Central memory CD4-positive, alpha-beta T cell (primary cell): ENCODE measurements at places on chromosomes 11 and 22.

GRCh38 chr11:92130421-92130831, 94.2 kb upstream of the FAT3 start:
- no peak for DNase-seq

GRCh38 chr11:130775306-130776060, 140.8 kb downstream of the SNX19 start:
- no peak for DNase-seq

- no peak for DNase-seq
These were observed 73.6 kb downstream of the TRIM29 start for GRCh38 chr11:120064341-120064740.

DNA sequence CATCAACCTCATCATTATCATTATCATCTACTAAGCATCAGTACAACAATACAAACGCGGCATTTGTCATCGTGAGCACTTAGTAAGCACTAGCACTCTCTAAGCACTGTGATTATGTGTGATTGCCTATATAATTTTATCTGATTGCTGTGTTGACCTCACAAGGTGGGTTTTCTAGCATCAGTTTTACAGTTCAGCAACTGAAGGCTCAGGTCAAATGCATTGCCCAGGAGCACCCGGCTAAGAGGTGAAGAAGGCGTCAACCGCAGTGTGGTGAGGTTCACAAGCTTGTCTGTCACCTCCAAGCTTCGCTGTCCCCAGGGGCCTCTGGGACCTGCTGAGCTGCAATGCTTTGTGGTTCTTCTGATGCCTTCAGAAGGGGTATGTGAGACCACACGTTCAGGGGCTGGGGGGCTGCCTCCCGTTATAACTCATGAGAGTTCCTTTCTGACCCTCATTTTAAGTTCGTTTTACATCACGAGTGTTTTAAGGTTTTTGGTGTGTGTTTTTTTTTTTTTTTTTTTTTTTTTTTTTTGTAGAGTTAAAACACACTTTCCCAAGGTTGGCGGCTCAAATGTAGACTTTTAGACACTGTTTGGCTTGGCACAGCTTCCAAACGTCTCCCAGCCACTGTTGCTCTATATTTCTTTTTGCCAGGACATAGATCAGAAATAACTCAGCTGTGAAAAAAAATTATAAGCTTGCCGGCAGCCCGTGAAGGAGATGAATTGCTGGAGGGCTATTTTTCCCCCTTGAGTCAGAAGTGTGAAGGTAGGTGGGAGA, 33.8 kb upstream of the SCUBE1 start:
- DNase-seq, result peak; percentile 12

DNA sequence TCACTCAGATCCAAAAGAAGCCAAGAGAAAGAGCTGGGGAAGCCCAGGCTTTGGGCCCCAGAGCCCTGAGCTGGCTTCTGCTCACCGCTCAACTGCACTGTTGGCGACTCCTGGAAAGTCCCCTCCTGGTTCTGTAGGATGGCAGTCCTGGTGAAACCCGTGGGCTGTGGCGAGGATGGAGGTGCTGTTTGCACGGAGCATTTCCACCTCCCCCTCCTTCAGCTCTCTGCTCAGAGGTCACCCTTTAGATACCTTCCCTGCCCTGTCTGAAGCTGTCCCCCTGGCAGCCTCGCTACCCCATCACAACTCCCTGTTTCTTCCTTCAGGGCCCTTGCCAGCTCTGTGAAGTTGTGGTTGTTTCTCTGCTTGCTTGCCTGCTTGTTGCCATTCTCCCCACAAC, 97.8 kb downstream of the MYO18B start:
- DNase-seq, result no peak

DNA sequence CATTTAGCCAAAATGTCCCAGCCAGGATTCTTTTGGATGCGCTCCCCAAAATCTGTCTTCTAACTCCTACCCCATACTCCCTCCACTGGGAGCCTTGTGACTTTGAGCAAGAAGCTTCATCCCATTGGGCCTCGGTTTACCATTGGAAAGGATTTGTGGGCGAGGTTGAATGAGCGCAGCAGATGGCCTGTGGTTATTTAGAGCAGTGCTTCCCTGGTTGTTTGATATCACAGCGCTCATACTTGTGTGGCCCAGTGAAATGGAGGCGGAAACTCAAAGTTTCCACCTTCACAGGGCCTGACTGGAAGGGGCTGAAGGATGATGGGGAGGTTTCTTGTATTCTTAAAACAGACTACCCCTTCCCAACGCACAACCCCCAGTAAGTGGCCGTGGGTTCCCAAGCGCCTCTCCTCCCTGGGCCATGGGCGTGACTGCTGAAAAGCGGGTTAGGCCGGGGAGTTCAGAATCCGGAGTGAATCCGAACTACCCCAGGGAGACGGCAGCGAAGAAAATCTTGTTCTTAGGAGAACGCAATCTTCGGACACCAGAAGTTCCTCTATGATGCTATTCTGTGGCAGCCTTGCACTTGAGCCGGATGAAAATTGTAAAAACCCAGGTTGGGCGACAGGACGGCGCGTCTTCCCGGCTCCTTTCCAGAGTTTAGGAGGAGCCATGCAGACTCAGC, 1.2 kb upstream of the ATF4 start:
- DNase-seq, result no peak

- DNase-seq, result no peak
These were observed 23.7 kb upstream of the PDE3B start for GRCh38 chr11:14619603-14620531.

DNA sequence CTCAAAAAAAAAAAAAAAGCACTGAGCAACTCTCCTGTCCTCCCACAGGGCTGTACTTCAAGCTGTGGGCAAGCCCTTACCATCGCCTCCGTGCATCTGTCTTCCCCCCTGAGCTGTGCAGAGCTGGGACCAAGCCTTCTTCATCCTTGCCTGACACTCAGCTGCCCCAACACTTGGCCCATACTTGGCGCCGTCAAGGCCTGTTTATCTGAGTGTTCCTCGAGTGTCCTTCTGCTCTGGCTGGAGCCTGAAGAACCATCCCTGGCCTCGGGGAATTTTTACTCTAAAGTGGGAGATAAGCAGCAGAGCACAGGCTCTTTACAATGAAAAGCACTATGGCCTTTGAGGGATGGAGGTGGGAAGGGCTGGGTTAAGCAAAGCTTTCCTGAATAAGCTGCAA, 1.6 kb upstream of the TIRAP start:
- DNase-seq, result no peak

DNA sequence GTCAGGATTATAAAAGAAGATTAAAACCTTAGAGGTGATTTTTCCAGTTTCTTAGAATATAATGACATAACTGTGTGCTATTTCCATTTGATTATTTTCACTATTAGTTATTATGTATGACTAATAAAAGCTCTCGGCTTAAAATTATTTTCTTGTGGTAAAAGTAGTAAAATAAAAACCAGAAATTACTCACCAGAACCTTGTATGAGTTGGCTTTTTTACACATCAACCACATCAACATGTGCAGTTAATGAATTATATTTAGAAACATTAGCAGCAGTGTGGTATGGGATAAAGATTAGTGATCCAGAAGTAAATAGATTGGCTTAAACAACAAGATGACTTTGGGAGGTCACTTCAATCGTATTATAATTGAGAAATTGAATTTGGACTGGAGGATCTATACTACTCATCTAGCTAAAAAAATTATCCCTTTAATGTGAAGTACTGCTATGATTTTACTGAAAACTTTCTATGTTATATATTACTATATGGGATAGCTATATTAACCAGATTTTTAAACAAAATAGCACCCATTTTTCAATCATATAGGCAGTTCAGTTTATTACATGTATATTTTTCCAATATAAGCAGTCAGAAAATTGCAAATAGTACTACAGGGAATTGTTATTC, 2.8 kb upstream of the BCO2 start:
- no peak for DNase-seq

DNA sequence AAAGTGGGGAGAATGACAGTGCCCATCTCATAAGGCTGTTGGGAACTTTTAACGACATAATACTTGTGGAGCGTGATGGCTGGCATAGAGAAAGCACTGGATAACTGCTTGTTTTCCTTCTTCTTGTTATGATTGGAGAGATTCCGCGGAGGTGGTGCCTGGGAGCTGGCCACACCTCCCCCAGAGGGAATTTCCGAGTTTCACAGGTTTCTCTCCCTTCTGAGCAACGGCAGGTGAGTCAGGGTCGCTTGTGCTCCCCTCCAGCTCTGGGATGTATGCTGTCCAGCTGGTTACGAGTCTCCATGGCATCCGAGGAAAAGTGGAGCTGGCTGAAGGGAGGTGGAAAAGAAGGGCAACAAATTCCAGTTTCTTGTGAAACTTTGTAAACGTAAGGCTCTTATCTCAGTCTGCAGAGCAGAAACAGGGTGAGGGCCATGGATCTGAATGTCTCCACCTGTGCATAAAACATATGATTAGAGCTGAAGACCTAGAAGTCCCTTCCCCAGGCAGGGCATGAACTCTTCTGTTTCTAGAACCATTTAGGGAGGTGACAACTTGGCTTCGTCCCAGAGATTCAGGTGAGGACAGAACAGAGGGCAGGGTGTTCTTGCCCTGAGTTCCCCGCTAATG, 10.0 kb upstream of the PLET1 start:
- DNase-seq, result no peak

- DNase-seq, result no peak
These were observed 43.4 kb downstream of the CCDC81 start for GRCh38 chr11:86418106-86418505.

- no peak for DNase-seq
These were observed 387.4 kb upstream of the CADM1 start for GRCh38 chr11:115891581-115891980.

- peak; percentile 97 for DNase-seq
These were observed at the start of gene MSANTD4 for GRCh38 chr11:106021967-106022794. Gene MSANTD4, minus strand, starts transcription at chr11:106022240. Its CDS starts 11,323 bp downstream, at chr11:106010917.

DNA sequence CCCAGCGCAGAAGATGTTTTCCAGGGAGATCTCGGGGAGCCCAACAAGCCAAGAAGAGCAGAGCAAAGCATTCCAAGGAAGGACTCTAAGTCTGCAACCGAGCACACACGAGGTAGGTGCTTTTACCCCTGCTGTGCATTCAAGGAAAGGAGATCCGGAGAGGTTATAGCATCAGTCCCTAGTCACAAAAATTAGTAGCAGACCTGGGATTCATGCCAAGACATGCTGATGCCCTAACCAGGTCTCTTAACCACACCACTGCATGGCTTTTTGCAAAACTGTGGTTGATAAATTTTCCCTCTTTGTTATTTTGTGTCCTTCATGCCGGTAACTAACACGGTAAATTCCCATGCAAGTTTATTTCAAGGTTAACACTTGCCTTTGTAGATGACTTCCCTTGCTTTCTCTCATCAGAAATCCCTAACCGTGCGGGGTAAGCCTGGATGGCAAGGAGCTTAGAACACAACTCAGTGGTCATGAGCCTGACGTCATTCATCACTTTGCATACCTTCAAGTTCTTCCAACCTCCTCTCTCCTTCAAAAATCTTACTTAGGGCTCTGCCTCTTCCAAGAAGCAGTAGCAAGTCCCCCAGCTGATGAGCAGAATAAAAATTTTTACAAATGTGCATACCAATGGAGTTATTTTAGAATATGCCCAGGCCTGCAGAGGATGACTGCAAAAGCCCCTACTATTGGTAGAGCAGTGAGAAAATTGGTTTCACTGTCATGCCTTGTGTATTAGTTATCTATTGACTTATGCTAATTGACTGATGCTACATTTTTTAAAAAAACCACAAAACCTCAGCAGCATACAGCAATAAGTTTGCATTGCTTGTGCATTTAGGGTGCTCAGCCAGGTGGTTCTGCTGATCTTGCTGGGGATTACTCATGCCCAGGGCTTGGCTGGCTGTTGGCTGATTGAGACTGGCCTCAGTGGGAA, 465.1 kb downstream of the MN1 start:
- DNase-seq, result no peak

GRCh38 chr22:22229683-22230420, 14.7 kb upstream of the VPREB1 start:
- no peak for DNase-seq

DNA sequence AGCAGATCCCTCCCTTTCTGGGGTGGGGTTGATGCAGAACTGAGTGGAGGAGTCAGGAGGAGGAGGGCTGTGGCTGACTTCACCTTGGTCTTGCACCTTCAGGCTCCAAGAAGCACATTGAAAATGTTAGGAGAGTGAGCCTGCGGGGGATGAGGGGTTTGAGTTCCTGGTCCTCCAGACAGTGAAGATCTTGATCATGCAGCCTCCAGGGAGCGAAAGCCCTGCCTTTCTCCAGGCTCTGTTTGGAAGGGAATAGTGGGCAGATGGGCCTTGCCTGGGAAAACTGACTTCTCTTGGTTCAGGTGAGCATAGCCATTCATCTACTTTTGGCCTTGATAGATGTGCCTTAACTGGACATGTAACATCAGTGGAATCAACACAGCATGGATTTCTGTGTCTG, 267.6 kb upstream of the B3GAT1 start:
- DNase-seq, result no peak

DNA sequence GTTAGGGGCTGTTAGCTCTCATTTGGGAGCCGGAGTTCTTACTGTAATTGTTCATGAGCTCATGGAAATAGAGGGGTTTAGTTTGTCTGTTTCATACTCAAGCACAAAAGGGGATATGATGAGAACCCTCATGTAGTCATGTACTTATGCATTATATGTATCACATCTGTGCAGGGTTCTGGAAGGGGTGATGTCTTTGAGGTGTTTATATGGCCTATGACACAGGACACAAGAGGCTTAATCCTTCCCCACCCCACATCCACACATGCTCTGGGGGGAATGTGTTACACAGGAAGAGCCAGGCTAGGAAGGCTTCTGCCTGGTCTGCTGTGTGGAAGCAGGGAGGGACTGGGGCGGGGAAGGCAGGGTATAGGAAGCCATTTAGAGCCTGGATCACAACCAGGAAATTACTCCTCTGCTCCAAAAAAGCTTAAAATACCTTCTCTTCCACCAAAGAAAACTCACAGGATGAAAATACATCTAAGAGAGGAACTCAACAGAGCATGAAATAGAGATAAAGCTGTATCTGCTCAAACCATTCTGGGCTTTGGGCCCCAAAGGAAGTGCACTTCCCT, 316.1 kb downstream of the TMEM135 start:
- DNase-seq, result no peak
